ENCODE measurements at places on chromosomes 2 and 18. TPM values are rescaled to one million over a fixed set of nuclear protein-coding genes. Genes with fewer than 3 reads are reported as not detected.

Gene YWHAQ
- 300 TPM for total RNA-seq

Gene UGT1A8
- total RNA-seq, result not detected

Gene FKBP7
- 4.6 TPM for total RNA-seq

Gene UBR3
- total RNA-seq, result 21.3 TPM

Gene GBX2
- total RNA-seq, result not detected

Gene NEU4
- 0.12 TPM for total RNA-seq

Gene ATP8B1
- not detected for total RNA-seq

DNA sequence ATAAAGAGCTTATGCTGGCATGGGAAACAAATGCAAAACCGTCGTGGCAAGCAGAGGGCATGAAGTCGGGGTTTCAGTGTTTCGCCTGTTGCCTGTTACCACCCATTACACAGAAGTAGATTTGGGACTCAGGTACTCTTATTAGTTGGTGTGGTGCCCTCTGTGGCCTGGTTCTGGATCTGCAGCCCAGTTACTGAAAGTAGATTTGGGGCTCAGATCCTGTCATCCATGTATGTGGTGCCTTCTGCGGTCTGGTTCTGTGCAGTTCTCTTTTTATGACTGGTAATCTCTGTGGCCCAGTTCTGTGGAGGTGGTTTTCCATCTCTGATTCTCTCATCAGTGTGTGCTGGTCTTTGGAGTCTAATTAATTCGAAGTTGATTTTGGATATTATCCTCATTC is 45.2 kb downstream of the ADNP2 start:
- peak; percentile 78 for DNase-seq

DNA sequence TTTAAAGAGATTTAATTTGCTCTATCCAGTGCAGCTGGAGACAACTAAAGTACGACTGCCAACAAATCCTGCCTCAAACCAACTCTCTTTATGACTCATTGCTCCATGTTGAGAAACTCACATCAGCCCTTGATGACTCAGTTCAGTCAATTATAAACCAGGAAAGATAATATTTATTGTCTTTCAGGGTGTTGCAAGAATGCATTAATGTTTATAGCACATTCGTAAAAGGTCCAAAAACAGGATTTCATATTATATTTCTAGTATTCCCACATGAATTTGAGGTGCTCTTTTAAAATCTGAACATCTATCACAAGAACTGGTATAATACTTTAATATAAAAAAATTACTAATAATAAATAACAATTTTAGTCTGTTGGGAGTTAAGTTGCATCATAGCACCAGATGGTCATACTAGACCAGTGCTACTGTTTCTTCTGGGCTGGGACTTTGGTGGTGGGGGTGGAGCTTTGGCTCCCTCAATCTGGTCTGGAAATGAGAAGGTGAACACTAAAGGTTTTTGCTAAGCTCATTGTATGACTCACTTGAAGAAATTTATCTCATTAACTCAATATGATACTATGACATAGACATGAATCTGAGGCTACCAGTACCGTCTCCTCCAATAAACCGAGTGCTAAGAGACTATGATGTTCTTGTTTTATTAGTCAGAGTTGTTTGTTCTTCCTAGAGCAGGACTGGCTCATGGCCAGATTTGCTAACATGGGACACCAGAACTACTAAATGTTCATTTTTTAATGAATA is 26.6 kb upstream of the MAP3K20 start:
- peak; percentile 51 for DNase-seq

GRCh38 chr2:75268112-75268511 is 68.8 kb upstream of the TACR1 start:
- DNase-seq, result no peak

- DNase-seq, result no peak
Observed at GRCh38 chr2:216416571-216417307, 4.5 kb downstream of the SMARCAL1 start.

- DNase-seq, result no peak
Observed at GRCh38 chr2:20190876-20191713, 33.8 kb downstream of the SDC1 start.
